ENCODE measurements at places on chromosomes 2 and 18.

DNA sequence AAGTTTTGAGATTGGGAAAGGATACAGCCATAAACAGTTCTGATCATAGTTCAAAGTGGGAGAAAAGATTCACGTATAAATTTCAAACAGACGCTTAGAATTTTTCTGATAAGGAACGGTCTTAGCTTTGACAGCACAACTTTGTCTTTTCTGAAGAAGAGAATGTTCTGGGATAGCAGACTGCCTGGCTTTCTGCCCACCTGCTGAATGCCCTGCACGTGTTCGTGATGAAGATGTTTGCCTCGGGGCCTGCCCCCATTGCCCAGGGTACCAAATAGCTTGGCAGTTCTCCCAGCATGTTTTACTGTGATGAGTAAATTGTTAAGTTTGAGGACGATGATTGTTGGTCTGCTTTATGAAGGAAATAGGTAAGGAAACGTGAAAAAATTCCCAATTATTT, 4.6 kb downstream of the MRPL33 start:
- DNase-seq: peak; percentile 53

DNA sequence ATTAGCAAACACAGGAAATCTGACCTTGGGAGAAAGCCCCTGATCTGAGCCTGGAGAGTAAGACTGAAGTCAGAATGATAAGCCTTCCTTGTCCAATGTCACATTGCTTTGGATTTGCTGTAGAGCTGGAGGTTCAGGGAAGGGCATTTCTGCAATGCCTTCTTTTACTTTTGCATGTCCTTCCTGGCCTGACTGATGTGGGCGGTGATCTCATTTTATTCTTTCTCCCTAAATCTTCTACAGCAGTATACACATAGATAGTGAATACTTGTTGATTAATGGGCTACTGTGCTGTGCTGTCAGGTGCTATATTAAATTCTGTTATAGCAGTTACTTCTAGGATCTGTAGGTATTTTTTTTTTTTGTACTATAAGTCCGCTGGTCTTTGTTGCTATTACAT, 62.6 kb downstream of the PLCL1 start:
- DNase-seq: no peak

DNA sequence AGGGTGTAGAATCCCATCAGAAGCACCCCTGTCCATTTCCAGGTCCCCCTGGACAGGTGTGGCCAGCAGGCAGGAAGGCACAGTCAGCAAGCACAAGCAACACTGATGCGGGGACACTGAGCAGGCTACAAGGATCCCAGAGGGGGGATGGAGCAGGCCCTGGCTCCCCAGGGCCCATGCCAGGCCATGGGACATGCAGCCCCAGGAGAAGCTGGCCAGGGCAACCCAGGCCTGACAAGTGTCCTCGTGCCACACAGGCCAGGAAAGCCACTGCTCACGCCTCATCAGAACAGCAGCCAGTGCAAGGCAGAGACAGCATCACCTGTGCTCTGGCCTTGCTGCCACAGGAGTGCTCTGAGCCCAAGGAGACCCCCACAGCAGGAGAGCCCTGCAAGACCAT, 14.1 kb upstream of the GPC1 start:
- no peak for DNase-seq

DNA sequence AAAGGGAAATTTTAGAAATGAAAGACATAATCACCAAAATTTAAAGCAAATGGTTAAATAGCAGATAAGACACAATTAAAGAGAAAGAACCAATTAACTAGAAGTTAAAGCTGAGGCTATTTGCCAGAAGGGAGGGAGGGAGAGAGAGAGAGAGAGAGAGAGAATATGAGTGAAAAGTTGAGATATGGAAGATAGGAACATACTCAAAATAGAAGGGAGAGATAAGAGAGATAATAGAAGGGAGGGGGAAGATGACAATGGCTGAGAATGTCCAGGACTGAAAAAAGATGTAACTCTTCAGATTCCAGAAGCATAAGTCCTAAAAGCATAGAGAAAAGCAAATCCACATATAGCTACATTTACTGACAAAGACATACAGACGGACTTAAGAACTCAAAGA, 17.1 kb upstream of the AAK1 start:
- DNase-seq: no peak

DNA sequence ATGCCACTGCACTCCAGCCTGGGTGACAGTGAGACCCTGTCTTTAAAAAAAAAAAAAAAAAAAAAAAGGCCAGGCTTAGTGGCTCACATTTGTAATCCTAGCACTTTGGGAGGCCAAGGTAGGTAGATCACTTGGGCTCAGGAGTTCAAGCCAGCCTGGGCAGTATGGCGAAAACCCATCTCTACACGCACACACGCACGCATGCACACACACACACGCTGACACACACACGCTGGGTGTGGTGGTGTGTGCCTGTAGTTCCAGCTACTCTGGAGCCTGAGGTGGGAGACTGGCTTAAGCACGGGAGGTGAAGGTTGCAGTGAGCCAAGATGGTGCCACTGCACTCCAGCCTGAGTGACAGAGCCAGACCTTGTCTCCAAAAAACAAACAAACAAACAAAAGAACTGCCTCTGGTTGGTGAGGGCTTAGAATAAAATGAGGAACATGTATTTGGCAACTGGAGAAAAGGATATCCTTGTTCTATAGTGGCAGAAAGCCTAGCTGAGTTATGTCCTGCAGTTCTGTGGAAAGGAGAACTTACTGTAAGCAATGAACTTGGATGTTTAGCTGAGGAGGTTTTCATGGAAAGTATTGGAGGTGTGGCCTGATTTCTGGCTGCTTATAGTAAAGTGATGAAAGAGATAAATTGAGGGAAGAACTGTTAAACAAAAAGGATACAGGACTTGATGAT, 34.0 kb downstream of the HAT1 start:
- DNase-seq: no peak

Measured in IMR-90 (cell line).